ENCODE measurements at places on chromosomes 3 and 15.

DNA sequence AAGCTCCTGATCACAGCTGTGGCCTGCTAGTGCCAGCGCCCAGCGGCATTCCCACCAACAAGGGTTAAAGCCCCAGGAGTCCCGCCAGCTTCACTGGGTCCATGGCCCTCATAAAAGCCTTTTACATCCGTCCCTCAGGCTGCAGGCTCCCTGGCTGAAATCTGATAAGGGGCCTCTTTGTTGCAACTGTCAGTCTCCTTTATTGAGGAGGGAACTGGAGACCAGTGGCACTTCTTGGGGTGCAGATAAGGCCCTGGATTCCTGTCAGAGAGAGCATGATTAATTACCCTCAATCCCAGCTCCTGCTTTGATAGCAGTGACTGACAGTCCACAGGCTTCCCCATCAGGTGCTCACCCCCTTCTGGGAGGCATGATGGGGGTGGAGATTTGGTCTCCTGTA lies 30.9 kb upstream of the CLK3 start:
- DNase-seq = no peak

DNA sequence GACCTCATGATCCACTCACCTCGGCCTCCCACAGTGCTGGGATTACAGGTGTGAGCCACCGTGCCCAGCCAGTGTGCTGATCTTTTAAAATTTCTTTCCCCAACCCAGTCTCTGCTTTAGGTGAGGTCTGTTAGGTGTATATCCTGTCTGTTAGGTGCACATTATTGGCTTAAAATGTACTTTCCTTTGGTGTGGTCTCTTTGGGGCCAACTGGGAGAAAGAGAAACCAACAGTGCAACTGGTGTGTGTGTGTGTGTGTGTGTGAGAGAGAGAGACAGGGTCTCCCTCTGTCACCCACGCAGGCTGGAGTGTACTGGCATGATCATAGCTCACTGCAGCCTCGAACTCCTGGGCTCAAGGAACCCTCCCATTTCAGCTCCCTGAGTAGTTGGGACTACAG lies 50.3 kb upstream of the GNB5 start:
- DNase-seq = no peak

DNA sequence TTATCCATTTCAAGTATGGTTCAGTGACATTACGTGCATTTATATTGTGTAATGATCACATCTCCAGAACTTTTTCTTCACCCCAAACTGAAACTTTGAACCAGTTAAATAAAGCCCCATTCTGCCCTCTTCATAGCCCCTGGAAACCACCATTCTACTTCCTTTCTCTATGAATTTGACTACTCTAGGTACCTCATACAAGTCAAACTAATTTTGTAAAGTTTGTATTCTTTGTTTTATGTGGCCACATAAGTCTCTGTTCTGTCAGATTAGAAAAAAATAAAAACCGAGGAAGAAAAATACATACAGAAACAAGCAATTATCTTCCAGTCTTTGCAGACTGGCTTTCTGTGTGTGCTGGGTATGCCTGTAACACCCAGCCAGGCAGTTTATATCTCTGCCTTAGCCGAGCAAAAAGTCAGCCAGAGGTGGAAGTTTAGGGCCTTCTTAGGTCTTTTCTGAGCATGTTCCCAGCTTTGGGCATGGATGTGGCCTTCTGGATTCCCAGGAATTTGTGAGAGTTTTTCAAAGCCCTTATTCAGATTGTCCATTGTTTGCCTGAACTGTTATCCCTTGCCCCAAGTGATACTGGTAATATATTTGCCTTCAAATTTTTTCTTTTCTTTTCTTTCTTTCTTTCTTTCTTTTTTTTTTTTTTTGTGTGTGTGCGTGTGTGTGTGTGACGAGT lies 6.0 kb upstream of the GRAMD1C start:
- DNase-seq = no peak

GRCh38 chr15:39242345-39242744 lies 338.5 kb upstream of the THBS1 start:
- DNase-seq = no peak

DNA sequence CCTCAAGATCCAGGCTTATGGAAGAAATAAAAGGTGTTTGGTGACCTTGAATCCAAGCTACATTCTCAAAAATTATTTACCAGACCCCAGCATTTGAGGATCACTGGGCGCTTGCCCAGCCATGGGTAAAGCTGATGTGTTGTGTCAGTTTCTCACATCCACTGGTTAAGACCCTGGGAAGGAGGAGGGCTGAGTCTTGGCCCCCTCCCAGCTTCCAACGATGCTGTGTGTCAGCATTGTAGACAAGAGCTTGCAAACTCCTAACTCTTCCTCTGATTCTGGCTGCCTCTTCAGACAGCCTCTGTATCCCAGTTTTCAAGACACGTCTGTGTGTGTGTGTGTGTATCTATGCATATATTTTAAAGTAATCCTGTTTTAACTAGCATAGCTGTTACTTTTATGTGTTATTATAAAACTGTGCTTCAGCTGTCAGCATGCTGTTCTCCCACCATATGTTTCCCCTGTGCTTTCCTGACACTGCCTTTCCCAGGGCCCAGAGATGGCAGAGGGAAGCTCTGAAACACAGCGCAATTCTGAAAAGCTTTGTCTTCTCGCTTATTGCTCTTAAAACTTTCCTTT lies 157.3 kb upstream of the LRRN1 start:
- DNase-seq = no peak

DNA sequence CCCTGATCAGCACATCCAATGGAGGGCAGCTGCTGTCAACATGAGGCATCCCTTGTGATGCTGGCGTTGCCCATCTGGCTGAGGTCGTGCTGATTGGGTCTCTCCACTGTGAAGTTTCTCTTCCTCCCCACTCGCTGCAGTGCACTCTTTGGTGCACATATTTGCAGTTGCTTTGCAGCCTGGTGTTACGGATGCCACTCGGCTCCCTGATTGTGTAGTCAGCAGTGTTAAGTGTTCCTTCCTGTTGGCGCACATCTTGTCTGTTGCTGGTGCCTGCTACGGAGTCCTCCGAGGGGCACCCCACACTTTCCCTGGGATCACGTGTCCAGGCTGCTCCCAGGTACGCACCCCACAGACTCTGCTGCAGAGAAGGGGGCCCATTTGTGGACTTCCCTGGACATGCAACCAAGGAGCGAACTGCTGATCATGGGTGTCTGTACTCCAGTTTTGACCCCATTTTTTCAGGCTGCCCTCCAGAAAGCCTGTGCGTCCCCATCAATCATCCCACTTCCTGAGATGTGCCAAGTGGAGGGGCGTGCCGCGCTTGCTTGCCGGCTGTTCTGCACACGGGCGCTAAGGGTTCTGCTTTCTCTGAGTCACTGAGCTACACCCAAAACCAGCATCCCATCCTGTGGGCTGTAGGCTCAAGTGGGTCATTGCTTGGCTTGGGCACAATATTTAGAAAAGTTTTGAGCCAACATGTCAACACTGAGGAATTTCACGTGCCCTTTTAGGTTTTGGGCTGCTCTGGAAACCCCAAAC lies 98.6 kb downstream of the FBLN2 start:
- DNase-seq = no peak

DNA sequence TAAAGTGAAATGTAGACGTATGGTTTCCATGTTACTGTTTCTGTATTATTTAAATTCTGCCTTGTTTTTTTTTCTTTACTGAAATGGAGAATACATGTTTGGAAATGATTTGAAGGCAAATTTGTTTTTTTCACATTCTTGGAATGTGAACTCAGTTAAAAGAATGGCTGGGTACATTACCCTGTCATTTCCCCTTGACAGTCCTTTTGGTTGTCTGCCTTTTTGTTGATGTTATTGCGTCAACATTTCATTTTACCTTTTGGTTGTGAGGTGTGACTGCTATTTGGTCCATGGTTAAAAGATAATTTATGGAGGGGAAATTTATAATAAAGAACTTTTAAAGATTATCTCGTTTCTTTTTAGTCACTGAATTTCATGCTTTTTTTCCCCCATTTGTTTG lies 3.2 kb upstream of the GPR171 start:
- DNase-seq = no peak

- no peak for DNase-seq
Observed at GRCh38 chr3:89525609-89526008, 418.2 kb downstream of the EPHA3 start.

DNA sequence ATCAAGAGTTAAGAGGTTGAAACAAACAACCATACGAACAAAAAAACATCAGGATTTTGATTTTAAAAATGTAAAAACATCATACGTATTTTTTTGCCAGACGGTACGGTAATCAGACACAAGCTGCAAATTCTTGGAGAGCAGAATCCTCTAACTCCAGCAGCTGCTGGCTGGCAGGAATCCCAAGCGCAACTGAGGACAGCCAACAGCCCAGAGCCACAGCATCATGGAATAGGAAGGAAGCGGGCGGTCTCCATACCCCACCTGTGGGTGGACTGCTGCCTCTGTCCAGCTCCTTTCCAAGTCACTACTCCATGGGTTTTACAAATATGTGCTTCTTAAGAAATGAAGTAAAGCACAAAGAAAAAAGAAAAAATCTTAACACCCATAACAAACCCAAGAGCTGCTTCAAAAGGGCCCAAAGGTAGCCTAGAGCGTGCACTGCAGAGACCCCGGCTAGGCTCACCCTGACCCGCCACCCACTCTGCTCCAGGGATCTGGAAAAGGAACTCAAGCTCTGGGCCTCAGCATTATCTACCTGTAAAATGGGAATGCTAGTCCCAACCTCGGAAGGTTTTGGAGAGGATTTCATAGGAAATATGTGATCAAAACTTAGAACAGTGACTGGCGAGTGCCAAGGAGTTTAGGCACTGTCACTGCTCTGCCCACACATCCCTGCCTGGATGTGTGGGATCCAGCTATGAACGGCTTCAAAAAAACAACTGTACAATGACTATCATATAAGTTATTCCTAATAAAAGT lies 33.4 kb downstream of the ZXDC start:
- no peak for DNase-seq

GRCh38 chr3:126125781-126126251 lies 41.9 kb upstream of the SLC41A3 start:
- no peak for DNase-seq

- DNase-seq = no peak
Observed at GRCh38 chr15:89912674-89913396, at the start of gene ARPIN. ARPIN (minus strand) TSS chr15:89912952; CDS start chr15:89912835, 117 bp downstream.

DNA sequence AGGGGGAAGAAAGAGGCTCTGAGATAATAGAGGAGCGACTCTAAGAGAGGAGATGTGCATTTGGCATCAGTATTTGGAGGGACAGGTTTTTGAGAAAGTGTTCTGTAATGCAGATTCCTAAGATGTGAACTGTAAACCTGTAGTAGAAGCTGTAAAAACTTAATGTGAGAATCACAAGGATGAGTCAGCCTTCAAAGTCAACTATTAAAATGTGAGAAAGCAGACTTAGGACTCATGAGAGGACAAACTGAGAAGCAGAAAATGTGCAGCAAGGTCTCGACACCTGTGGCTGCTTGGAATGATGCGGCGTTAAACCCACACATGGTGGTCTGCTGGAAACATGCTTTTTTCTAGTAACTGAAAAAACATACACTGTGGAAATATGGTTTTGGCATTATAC lies 36.0 kb downstream of the USP13 start:
- no peak for DNase-seq

DNA sequence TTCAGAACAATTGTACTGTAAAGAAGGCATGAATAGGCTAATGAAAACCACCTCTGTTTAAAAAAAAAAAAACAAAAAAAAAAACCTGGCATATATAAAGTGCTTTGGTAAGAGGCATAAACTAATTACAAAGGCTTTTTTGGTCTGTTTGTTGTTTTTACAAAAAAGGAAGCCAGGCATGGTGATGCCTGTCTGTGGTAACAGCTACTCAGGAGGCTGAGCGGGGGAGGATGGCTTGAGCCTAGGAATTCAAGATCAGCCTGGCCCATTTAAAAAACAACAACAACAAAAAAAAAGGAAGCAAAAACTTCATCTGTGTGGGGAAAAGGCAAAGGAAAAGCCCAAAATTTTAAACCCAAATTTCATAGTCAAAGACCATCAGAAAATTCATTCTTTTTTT lies 47.0 kb downstream of the OSBPL10 start:
- no peak for DNase-seq

DNA sequence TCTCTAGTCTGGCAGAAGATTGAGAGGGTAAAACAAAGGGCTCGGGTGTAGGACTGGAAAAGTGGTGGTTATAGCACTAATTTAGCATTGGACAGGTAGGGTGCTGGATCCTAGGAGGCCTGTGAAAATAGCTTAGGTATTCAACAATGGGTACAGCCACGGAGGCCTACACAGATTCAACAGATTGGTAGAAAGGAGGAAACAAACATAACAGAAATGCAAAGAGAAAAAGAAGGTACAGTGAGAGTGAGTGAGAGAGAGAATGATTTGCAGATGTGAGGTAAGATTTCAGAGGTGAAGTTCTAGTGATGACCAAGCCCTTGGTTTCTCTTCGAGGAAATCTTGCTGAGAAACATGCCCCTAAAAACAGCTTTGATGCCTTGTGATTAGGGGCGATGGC lies 37.9 kb downstream of the ADIPOQ start:
- DNase-seq = no peak

GRCh38 chr3:176692966-176693785 lies 504.1 kb downstream of the TBL1XR1 start:
- DNase-seq = no peak

- no peak for DNase-seq
Observed at GRCh38 chr3:89565098-89565497, 457.7 kb downstream of the EPHA3 start.

GRCh38 chr3:195690951-195691350 lies 29.8 kb upstream of the MUC20 start:
- no peak for DNase-seq

- DNase-seq = no peak
Observed at GRCh38 chr15:92683511-92683834, 27.9 kb upstream of the FAM174B start.

DNA sequence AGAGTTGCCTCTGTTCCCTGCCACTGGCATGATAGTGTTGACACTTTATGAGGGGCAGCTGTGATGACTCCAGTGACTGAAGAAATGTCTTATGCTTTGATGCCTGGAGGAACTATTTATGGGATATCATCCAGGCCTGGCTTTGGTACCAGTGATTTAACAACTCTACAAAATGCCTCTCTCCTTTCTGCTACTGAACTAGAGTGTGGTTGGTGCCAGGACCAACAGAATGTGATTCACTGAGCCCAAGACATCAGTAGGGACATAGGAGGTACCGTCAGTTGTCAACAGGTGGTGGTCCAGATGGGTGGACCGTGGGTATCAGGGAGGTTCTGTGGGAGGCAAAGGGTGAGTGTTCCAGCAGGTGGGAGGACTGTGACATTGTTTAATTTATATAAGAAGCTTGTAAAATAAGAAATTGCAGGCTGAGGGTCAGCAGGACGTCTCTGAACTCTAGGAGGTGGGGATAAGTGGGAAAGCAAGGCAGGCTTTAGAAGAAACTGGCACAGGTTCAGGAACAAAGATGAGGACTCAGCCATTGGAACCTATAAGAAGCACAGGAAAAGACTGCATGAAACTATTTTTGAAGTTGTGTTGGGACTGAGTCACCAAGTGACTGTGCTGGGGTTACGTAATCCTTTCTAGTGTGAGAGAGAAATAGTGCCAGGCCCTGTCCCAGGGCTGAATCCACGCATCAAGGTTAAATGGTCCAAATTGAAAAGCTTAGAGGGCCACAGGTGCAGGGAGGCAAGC lies 28.5 kb upstream of the SLC7A14 start:
- DNase-seq = no peak

- no peak for DNase-seq
Observed at GRCh38 chr15:70267879-70268278, 170.2 kb upstream of the TLE3 start.

Data from iPS DF 19.7 (cell line).